ENCODE measurements at places on chromosomes 5 and 9.

- DNase-seq = no peak
These were observed 493 bp downstream of the P4HA2 start for GRCh38 chr5:132227235-132227484.

DNA sequence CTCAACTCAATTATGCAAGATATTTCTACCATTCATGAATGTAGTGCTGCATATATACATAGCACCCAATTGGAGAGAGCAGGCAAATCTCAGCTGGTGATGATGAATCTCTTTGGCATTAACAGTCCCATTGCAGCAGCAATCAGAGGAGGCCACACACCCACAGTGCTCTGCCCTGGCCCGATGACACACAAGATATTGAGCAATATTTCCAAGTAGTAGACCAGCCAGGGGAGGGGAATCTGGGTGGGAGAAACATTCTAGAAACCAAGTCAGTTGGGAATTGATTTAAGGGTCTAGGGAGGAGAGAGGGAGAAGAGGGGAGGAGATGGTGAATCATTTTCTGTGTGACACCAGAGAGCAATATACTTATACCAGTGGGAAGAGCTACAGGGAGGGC is 14.9 kb upstream of the C5orf63 start:
- peak; percentile 79 for DNase-seq

DNA sequence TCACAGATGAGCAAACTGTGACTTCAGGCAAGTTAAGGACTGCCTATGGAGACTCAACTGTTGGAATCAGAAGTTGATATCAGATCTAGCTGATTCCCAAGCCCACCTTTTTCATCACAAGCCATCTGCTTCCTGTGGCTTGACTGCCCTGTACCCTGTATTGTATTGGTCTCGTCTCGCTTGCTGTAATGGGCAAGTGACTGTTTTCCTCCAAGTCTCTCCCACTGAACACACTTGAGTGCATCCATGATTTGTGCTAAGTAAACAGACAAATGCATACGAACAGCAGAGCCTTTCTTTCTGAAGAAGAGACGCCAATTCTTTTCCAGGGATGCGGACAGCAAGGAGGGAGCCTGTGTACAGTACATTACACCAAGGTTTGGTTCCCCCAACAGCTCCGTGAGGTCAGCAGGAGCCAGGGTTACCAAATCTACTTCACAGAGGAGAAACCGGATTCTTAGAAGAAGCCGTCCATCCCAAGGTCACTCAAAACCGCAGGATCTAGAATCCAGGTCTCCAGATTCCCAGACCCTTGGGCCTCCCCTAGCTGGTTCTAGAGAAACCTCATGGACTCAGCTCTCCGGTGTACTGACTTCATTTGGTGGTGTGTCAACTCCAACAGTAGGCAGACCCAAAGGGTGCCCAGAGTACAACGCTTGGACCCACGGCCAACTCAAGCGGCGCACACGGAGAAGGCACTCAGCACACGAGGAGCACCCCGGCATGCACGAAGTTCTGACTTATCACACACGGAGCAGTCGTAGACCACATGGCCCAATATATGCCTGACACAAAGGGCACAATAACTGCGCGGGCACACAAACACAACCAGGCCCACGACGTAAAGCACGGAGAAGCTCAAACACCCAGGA is 1.1 kb downstream of the BAG1 start:
- DNase-seq = peak; percentile 12

- no peak for DNase-seq
These were observed at the start of gene CNTFR for GRCh38 chr9:34589636-34590380. Gene CNTFR (minus strand): TSS chr9:34589724. CDS start chr9:34568981, 20,743 bp downstream.

GRCh38 chr5:128062172-128062746 is 21.3 kb upstream of the SLC12A2 start:
- DNase-seq = no peak

GRCh38 chr9:27460226-27461023 is 63.7 kb upstream of the IFNK start:
- DNase-seq = no peak

GRCh38 chr9:84851935-84852585 is 182.5 kb downstream of the NTRK2 start:
- DNase-seq = no peak

DNA sequence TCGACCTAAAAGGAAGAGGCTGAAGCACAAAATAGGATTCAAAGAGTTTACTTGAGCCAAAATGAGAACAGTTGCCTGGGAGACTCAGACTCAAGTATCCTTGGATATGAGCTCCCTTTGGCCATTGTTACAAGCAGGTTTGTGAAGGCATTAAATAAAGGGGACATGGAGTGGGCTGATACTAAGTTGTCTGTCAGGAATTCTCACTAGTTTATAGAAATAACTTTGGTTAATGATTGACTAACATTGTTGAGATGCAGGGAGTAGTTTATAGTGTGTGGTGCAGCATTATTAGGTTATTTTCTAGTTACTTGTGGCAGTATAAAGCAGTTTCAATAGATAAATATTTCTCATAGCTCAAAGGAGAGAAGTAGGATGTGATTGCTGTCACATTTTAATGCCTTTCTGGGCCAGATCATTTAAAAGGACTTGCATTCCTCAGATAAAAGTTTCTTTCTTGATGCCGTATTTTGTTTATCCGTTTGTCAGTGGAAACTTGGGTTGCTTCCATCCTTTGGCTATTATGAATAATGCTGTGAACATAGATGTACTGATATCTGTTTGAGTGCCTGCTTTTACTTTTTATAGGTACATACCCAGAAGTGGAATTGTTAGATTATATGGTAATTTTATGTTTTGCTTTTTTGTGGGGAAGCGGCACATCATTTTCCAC is 9.1 kb downstream of the AP3S1 start:
- DNase-seq = no peak

DNA sequence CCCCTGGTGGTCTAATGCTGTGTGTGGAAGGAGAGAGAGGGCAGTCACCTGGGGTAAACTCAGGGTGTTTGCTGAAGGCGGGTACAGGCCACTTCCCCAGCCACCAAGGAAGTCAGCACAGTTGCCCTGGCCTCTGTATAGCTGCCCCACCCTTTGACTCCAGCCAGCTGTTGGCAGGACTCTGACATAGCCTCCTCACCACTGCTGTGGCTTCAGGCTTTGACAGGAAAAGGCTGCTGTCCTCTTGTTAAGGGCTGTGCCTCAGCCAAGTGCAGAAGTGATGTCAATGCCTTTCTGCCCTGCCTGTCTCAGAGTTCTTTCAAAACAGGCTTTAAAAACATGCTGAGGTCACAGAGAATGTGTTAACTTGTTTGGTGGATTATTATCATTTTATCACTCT is 487.2 kb upstream of the KLF4 start:
- DNase-seq = no peak

DNA sequence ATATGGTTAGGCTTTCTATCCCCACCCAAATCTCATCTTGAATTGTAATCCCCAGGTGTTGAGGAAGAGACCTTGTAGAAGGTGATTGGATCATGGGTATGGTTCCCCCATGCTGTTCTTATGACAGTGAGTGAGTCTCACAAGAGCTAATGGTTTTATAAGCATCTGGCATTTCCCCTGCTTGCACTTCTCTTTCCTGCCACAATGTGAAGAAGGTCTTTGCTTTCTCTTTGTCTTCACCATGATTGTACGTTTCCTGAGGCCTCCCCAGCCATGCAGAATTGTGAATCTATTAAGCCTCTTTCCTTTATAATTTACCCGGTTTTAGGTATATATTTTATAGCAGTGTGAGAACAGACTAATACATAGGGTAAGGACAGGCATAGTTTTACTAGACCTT is 334.5 kb downstream of the TLR4 start:
- no peak for DNase-seq

- no peak for DNase-seq
These were observed 452.7 kb upstream of the CDH9 start for GRCh38 chr5:27491047-27491446.

DNA sequence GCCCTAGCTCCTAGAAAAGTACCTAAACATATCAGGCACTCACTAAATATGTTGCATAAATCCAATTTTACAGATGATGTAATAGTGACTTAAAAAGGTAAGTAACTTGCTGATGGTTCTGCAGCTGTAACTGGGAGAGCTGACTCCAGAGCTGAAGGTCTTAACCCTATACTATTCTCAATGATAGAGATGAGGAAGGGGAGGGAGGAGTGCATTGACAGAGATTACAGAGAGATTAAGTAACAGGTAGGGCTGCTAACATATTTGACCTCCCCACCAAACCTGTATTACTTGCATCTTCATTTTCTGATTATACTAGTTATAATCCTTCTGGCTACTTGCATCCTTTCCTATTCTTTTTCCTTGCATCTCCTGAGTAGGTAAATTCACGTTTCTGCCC is 255.4 kb upstream of the EFNA5 start:
- DNase-seq = no peak

DNA sequence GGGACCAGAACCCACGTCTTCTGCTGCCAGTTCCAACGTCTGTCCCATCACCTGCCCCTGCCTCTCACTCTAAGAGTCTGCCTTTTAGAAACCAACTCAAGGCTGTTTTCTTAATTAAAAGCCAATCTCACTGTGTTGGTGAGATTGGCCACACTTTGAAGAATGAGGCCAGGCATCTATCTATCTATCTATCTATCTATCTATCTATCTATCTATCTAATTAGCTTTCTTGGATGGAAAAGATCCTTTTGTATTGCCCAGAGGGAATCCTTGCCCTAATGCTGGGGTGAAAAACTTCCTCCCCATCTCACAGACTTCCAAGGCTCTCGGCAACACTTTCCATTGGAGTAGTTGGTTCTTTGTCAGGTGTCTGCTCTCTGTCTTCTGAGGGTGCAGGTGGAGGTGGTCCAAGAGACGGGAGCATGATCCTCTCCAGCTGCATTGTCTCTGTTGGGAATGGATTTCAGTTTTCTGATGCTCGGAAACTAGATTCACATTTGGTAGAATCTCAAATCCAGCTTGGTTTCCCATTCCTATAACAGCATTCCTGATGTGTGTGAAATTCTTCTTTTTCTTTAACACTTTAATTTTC is 57.9 kb downstream of the GALNT12 start:
- no peak for DNase-seq

DNA sequence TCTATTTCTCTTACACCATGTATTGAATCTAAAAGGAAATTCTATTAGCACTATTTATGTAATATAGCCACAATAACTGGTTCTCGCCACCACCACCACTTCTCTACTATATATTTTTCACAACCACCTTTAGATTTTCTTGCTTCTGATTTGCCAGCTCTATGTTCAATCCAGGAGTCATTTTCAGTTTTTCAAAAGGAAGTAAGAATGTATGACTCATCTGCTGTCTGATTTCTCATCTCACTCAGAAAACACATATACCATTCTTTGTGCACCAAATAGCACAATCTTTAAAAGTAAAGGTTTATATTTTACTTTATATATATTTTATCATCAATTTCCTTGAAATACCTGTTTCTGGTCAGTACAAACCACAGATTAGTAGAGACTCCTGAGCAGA is 1127.5 kb downstream of the TAF11L14 start:
- no peak for DNase-seq

DNA sequence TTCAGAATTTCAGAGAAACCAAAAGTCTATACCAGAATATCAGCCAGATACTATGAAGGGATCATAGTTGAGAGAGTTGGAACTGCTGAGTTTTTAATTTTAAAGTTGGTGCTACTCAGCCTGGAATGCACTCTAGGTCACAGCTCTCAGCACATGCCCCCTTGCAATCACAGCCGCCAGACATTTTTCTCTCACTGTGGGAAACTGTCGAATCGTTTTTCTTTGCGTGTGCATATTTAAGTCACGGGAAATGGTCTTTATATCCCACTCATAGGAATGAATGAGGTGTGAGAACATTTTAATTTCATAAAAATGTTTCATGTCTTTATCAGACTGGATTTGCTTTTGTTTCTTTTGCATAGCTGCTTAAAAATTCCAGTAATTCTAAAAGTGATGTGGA is 12.2 kb upstream of the SPDL1 start:
- no peak for DNase-seq

DNA sequence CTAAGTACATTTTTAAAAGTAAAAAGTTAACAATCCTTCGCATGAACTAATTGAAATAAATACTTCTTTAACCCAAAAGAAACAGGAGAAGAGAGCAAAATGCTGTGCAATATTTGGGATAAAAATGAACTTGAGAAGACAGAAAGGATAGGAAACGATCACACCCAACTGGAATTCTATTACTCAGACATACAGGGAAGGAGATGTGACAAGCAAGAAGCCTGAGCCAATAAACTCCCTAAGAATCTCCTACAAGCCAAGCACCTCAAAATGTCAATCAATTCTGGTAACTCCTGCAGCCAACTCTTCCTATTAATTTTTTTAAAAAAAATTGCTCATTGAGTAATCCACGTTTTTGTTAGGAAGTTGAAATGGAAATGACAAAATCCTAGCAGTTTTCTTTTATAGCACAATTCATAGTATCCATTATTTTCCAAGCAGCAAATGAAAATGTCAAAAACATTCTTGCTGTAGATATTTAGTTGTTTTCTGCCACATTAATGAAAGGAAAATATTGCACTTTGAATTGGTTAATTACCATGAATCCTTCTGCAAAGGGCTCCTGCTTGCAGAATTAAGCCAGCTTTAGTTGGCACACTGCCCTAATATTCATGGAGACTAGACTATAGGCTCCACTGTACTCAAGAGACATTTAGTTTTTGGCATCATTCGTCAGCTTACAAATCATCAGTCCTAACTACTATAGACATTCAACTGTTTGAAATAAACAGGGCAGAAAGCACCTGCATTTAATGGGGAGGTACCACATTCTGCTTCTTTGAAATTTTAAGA is 89.0 kb downstream of the RFX3 start:
- no peak for DNase-seq

DNA sequence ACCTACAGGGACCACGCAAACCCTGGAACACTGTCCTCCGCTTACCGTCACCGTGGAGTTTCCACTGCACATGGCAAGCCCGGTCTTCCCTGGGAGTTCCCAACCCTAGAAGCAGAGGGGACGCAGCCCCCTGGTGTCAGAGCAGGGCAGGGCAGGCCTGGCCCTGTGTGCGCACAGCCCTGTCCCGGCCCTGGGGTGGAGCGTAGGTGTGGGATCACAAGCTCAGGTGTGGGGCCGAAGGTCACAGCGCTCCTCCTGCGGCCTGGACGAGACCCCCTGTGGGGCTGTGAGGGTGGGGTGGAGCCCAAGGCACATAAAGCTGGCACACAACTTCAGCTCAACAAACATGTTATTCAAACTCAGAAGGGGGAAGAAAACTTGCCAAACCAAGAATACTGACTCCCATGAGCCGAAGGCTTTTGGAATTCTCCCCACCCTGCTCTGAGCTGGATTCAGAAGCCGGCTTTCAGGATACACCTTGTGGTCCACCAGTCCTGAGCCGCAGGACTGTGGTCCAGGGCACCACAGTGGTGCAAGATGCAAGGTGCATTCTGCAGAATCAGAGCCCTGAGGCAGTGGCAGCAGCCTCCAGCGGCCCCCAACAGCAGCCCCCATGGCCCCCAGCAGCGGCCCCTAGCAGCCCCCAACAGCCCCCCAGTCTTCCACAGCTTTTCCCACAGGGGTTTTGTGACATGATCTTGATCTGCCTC is 11.8 kb upstream of the EXOC3 start:
- no peak for DNase-seq

DNA sequence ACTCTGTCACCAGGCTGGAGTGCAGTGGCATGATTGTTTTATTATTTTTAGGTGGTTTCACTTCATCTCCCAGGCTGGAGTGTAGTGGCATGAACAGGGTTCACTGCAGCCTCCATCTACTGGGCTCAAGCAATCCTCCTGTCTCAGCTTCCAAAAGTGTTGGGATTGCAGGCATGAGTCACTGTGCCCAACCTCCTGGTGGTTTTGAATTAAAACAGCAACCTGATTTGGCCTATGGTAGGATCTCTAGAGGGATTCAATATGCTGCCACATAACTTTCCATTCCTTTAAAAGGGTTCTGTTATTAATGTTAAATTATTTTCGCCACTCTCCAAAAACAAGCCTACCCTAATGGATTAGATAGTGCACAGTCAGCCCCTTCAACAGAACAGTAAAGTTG is 9.9 kb upstream of the HSPA4 start:
- no peak for DNase-seq
